WTC11 (cell line): ENCODE measurements at places on chromosomes 4 and X. TPM values are rescaled to one million over a fixed set of nuclear protein-coding genes. Genes with fewer than 3 reads are reported as not detected.

GRCh38 chr4:94486372-94486801 is 34.6 kb downstream of the PDLIM5 start:
- DNase-seq = no peak

- DNase-seq = no peak
Measured at GRCh38 chr4:66572949-66573348, 902.7 kb upstream of the EPHA5 start.

GRCh38 chrX:74119016-74119910 is 184.7 kb upstream of the ZCCHC13 start:
- no peak for DNase-seq

DNA sequence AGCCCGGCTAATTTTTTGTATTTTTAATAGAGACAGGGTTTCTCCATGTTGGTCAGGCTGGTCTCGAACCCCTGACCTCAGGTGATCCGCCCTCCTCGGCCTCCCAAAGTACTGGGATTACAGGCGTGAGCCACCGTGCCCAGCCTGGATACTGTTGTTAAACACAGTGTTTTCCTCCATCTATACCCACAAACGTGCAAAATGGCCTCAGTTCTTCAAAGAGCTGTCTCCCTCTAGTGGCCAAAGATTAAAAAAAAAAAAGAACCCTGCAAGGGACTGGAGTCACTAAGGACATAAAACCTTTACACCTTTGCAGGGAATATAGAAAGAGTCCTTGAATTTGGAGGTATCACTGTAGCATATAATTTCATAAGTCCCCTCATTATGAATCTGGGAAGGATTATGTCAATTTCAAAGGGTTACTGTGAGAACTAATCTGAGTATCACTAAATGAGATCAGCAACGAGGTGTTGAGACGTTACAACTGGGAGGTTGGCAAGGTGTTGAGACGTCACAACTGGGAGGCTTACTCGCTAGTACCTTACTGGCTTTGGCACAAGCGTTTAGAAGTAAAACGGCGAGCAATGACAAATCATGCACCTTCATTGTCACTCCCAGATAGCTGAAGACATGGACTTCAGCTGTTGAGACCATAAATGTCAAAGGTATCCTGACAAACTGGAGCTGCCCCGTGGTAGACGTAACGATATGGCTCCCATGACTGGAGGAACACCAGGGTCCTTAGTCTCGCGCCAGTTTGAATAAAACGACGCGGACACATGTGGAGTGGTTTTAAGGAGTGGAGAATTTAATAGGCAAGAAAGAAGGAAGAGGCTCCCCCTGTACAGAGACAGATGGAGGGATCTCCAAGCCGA is 33.4 kb upstream of the ENPP6 start:
- DNase-seq = no peak

- no peak for DNase-seq
Measured at GRCh38 chr4:153274967-153275366, 69.5 kb upstream of the MND1 start.

DNA sequence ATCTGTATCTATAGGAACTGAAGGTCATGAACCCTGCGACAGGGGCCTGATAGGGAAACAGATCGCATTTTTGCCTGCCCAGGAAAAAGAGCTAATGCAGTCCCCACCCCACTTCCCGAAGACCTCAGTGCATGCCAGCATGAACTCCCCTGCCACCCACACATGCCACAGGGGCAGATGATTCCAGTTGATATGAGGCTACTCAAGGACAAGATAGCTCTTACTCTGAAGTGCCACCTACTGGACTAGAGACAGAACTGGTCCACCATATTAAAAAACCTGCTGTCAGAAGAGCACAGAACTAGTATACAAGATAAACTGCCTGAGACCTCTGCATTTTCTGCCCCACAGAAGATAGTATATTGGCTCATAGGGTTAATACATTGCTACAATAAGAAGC is 68.0 kb downstream of the YIPF7 start:
- DNase-seq = peak; percentile 10

The DGKK gene
- 1.9 to 3.2 TPM (median 2.9 TPM) in 3 replicates for total RNA-seq

The TNIP3 gene
- total RNA-seq = not detected in 3 replicates

DNA sequence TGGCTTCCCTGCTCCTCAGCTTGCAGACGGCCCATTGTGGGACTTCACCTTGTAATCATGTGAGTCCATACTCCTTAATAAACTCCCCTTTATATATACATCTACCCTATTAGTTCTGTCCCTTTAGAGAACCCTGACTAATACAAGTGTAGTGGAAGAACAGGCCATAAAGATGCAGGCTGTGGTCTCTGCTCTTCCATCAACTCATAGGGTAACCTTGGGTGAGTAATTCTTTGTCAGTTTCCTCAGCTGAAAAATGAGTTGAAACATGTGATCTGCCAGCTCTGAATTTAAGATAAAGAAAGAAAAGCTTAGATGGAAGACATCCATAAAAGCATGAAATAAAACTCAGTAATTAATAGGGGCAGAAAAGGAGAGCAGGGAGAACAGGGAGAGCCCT is 103.6 kb downstream of the ENOX2 start:
- no peak for DNase-seq

- no peak for DNase-seq
Measured at GRCh38 chr4:169922632-169923276, 103.4 kb downstream of the MFAP3L start.

DNA sequence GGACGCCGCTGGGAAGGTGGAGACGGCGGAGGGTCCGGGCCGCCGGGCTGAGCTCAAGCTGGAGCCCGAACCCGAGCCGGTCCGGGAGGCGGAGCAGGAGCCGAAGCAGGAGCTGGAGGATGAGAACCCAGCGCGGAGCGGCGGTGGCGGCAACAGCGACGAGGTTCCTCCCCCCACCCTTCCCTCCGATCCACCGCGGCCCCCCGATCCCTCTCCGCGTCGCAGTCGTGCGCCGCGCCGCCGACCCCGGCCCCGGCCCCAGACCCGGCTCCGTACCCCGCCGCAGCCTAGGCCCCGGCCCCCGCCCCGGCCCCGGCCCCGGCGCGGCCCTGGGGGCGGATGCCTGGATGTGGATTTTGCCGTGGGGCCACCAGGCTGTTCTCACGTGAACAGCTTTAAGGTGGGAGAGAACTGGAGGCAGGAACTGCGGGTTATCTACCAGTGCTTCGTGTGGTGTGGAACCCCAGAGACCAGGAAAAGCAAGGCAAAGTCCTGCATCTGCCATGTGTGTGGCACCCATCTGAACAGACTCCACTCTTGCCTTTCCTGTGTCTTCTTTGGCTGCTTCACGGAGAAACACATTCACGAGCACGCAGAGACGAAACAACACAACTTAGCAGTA is 483 bp downstream of the USP27X start:
- DNase-seq = no peak

GRCh38 chr4:15035159-15035558 is 32.9 kb downstream of the CPEB2 start:
- DNase-seq = no peak

GRCh38 chr4:187493661-187494060 is 501.9 kb upstream of the ZFP42 start:
- DNase-seq = no peak

- peak; percentile 83 for DNase-seq
Measured at GRCh38 chrX:68693481-68694434, 46.3 kb downstream of the STARD8 start.

GRCh38 chr4:142671516-142671915 is 174.6 kb downstream of the INPP4B start:
- no peak for DNase-seq

DNA sequence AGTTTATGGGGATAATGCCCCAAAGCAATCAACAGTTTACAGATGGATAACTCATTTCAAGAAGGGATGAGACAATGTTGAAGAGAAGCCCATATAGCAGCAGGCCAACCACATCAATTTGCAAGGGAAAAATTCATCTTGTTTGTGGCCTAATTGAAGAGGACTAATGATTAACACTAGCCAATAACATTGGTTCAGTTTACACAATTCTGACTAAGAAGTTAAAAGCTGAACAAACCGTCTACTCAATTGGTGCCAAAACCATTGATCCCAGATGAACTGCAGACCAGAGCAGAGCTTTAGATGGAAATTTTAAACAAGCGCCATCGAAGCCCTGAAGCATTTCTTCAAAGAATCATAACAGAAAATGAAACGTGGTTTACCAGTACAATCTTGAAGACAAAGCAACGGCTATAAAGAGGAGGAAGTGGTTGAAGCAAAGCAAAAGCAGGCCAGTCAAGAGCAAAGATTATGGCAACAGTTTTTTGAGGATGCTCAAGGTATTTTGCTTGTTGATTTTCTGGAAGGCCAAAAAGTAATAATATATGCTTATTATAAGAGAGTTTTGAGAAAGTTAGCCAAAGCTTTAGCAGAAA is 20.5 kb upstream of the BLTP1 start:
- DNase-seq = no peak

The SSX7 gene
- not detected in 3 replicates for total RNA-seq

The TCEAL3 gene
- 9.3 to 14.1 TPM (median 11.7 TPM) in 3 replicates for total RNA-seq

GRCh38 chr4:30860978-30861377 is 140.8 kb downstream of the PCDH7 start:
- no peak for DNase-seq

DNA sequence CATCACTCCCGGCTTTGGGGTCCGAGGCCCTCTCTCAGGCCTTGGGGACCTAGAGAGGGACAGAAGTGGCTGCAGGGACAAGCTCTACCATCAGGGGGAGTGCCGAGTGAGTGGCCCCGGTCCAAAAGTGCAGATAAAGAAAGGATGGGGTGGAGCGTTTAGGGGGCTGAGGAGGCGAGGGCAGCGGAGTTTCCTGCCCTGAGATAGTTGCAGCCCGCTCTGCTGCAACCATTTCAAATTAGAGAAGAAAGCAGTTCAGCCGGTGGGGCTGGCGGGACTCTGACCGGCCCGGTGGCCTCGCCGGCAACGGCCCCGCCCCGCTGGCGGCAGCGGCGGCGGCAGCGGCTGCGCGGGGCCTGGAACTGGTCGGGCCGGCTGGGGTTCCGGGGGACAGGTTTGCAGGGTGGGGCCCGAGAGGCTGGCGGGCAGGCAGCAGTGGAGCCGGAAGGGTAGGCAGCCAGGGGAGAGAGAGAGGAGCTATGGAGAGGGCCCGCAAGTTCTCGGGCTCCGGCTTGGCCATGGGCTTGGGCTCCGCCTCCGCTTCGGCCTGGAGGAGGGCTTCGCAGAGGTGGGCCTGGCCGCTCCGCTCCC is 7.6 kb downstream of the DLG3 start:
- DNase-seq = peak; percentile 69

- DNase-seq = no peak
Measured at GRCh38 chr4:145501051-145501660, 19.5 kb downstream of the SMAD1 start.

- no peak for DNase-seq
Measured at GRCh38 chrX:146144039-146144438, 326.4 kb downstream of the SLITRK2 start.

GRCh38 chrX:100408713-100409609 is 1.1 kb downstream of the PCDH19 start:
- peak; percentile 31 for DNase-seq

DNA sequence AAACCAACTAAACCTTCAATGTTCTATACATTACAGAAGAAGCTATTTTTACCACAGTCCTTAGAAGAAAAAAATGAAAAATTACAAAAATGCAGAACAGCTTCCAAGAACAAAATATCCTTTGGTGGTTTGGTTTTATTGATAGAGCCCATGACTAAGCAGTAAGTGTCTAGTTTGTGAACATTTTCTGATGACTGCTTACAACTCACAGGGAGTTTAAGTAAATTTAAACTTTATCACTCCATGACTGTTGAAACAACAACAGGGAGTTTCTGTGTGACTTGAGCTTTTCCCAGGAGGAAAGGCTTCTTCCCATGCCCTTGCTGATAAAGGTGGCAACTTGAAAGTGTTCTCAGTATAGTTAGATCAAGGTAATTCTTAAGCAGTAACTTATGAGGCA is 2.9 kb downstream of the PF4 start:
- no peak for DNase-seq
